ENCODE measurements at places on chromosomes 12 and 14. TPM values are rescaled to one million over a fixed set of nuclear protein-coding genes. Genes with fewer than 3 reads are reported as not detected.

DNA sequence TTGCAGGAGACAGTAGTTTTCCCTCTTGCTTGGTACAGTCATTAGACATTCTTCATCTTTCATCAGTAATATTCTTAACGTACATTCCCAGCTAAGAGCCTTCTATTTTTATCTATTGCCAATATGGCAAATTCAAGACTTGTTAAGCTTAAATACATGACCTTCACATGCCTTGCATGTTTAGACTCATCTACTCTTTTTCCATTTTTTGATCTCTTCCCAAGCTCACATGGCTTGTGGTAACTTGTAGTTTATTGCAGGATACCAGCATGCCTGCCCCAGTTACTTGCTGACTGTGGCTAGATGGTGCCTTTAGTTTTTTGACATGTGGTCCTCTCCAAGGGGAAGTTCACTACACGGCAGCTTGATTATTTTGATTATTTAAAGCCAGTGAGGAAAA, 729.0 kb downstream of the SLC6A15 start:
- DNase-seq, result no peak

DNA sequence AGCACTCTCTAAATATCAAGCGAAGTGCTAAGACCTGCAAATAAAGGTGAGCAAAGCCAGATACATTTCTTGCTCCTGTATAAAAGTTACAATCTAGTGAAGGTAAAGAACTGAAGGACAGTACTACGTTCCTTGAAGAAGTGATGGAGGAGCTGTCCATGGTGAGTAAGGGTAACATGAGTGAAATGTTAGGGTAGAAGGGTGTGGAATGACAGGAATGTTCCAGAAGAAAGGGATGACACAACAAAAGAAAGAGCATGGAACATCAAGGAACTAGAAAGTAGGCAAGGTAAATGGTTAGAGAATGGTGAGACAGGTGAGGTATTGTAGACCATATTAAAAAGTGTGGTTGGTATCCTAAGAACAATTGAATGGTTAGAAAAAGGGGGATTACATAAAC, 272.4 kb downstream of the ACSS3 start:
- no peak for DNase-seq

GRCh38 chr12:115149685-115150378, 465.9 kb upstream of the TBX3 start:
- no peak for DNase-seq

DNA sequence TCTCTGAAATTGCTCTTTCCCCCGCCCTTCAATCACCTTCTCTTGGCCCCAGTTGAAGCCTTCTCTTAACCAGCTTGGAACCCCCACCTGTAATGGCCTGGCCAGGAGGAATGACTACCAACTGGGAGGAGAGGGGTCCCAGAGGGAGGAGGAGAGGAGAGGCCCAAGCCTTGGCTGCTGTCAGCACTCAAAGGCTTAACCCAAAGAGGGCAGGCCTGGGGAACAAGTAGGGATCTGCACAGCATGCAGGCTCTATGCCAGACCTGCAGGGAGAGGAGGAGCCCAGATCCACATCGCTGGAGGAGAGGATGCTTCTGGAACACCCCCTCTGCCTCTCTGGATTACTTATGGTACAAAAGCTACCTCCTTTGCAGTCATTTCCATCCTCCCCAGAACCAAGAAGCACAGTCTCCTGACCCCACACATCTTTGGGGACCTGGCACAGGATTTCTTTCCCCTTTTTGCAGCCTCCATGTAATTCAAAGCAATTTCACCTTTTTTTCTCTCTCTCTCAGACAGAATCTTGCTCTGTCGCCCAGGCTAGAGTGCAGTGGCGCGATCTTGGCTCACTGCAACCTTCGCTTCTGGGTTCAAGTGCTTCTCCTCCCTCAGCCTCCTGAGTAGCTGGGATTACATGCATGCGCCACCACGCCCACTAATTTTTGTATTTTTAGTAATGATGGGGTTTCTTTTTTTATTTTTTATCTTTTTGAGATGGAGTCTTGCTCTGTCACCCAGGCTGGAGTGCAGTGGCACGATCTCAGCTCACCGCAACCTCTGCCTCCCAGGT, 6.2 kb downstream of the RARG start:
- no peak for DNase-seq

- no peak for DNase-seq
Measured at GRCh38 chr12:52727037-52727436, 23.7 kb upstream of the KRT77 start.

DNA sequence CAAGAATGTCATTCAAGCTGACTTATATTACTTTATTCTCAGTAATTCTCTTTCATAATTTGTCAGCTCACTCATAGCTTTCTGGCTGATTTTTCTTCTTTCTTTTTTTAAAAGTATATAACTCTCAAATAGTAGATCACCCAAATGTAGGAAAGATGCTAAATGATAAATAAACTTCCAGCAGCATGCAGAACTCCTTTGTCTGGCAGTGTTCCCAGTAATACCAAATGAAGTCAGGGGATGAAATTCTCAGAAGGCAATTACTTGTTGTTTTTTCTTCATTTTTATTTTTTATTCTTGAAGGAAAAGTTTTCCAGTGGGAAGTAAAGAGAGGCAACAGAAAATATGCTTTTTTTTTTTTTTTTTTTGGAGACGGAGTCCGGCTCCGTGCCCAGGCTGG, 133.3 kb upstream of the SLCO1C1 start:
- no peak for DNase-seq

DNA sequence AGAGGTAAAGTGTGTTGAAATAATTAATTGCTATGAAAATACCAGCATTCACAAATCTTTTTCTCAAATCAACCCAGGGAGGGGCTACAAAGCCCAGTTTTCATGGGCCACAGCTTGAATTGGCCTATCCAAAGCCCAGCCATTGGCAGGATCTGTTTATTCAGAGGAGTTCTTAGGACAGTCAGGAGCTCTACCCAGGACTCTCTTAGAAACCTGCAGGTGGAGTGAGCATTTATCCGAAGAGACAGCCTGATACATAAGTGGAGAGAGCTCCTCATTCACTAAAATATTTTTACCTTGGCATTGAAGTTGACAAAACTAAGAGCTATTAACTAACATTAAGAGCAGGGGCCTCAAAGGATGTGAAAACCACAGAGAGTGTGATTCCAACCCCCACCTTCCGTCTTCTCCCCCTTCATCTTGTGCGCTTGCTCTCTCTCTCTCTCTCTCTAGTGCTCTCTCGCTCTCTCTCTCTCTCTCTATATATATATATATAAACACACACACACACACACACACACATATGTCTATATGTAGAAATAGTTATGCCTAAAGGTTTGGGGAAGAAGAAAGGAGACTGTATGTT, 315.5 kb downstream of the SNAPC1 start:
- no peak for DNase-seq

GRCh38 chr12:53754633-53755264, 3.0 kb upstream of the CISTR start:
- no peak for DNase-seq

GRCh38 chr14:22932146-22932545, 3.0 kb upstream of the PRMT5 start:
- no peak for DNase-seq

GRCh38 chr12:108375986-108376663, 37.0 kb upstream of the CMKLR1 start:
- no peak for DNase-seq

DNA sequence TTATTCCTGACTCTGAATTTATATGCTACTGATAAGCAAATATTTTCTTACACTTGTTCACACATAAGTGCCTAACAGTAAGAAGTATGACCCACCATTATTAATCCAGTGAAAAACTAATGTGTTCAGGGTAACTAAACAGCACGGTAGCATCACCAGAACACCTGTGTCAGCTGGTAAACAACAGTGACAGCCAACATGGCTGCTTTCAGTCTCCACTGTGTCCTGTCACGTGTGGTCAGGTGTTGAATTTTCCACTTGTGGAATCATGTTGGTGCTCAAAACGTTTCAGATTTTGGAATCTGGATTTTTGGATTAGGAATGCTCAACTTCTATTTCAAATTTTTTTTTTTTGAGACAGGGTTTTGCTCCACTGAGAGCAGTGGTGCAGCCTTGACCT, 14.3 kb upstream of the ATP23 start:
- DNase-seq, result no peak

DNA sequence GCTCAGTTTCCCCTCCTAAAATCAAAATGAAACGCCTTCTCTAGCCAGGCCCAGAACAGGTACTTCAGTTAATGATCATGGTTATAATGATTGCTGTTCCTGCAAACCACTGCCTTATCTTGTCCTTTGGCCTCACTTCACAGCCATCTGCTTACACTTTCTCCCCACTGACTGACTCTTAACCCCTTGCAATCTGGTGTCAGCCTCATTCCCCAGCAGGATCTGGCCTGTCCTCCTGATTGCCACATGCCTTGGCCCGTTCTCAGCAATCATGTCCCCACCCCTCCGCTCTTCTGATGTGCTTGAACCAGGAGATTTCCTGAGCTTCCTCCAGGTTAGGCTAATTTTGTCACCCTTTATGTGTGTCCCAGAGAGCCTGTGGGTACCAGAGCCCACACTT, 64.5 kb downstream of the KCNA1 start:
- no peak for DNase-seq

GRCh38 chr14:74144789-74145188, 60.0 kb downstream of the LIN52 start:
- DNase-seq, result no peak

DNA sequence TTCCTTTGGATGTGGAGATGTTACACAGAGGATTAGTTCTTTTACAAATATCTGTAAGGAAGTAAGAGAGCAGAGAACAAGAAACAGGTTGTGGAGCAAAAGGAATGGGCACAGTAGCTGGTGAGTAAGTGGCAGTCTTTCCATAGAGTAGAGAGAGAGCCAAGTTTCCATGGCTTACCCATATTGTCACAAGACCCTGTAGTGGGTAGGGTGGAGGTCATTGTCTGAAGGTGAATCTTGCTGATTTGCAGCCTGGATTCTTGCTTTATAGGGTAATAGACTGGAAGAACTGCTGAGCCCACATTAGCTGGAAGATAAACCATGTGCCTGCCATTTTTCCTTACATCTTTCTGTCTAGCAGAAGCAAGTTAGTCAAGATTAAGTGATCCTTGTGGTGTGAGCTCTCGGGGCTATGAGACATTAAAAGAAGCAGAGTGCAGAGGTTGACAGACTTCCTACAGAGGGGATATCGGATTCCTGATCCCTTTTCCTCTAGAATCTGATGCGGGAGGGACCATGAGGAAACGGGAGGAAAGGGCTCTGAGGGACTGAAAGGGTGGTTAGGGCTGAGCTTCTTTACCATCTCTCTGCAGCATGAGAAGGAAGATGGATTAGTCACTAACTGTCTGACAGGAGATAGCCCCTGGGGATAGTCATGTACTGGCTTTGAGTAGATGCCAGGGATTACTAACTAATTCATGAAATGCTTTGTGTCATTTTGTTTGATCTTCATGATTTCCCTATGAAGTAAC, 44.0 kb upstream of the LRTM2 start:
- no peak for DNase-seq

- no peak for DNase-seq
Measured at GRCh38 chr12:68291396-68292036, 38.1 kb upstream of the IL22 start.

DNA sequence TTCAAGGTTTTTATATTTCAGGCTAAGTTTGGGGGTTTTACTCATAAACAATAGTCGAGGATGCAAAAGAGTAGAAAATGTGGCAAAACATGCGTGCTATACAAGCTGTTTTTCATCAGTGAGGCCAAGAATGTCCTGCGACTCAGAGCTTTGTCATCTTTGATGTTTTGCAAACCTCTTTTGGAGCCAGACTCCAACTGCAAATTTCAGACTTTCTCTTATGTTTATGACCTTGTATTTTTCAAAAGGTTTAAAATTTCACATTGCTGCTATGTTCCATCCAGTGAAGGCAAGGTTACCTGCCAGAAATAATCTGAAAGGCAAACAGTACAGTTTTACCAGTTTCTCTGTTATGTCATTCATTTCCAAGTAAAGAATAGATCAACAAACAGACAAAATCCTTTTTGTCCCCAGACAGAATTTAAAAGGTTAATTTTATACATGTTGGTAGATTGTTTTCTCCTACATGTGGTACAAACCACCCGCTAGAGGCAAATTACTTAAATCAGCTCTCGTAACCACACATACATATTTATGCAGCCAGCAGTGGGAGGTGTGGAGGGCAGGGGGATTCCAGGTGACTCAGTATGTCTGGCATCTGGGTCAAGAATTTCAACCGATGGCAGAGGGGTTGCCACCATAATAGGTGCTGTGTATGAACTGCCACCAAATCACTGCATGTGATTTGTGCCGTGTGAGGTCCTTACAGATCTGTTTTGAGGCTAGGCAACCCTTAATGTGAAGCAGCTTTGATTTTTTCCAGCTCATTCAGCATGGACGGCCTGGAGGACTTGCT, 119.8 kb upstream of the CPM start:
- no peak for DNase-seq

- DNase-seq, result no peak
Measured at GRCh38 chr12:45828402-45828801, 98.9 kb downstream of the ARID2 start.

The DHRS2 gene
- not detected for total RNA-seq

The ETFBKMT gene
- total RNA-seq, result 5.4 TPM

The IL22 gene
- not detected for total RNA-seq

The DDN gene
- 0.29 TPM for total RNA-seq

The TAS2R31 gene
- 1.3 TPM for total RNA-seq

The PELI2 gene
- total RNA-seq, result 3.7 TPM

The CBLN3 gene
- total RNA-seq, result 2.5 TPM

The HVCN1 gene
- 10.4 TPM for total RNA-seq

The BDKRB2 gene
- total RNA-seq, result 5.4 TPM
